ENCODE measurements at places on chromosomes 11 and 22. TPM values are rescaled to one million over a fixed set of nuclear protein-coding genes. Genes with fewer than 3 reads are reported as not detected.
A peak's percentile ranks its signal among the peaks of the same experiment; 100 is the strongest.

The NTM gene
- 0.21 TPM for total RNA-seq

- no peaks in the 10 kb centered on the region for H3K36me3 ChIP-seq
- no peak for DNase-seq
- no peak overlapping the region for H3K4me3 ChIP-seq
- no peaks in the 10 kb centered on the region for H3K27me3 ChIP-seq
- no peaks in the 10 kb centered on the region for H3K4me1 ChIP-seq
These were observed 150.2 kb downstream of the TYR start for GRCh38 chr11:89327885-89328284.

GRCh38 chr22:39932918-39933649 is 27.1 kb upstream of the TMA7B start:
- no peak overlapping the region for H3K4me3 ChIP-seq
- DNase-seq: no peak
- no peaks in the 10 kb centered on the region for H3K27me3 ChIP-seq
- no peak overlapping the region for H3K27ac ChIP-seq

GRCh38 chr11:76049511-76049910 is 156.8 kb downstream of the WNT11 start:
- no peak for DNase-seq
- H3K4me1 ChIP-seq: no peaks in the 10 kb centered on the region
- H3K36me3 ChIP-seq: no peaks in the 10 kb centered on the region
- no peaks in the 10 kb centered on the region for H3K27me3 ChIP-seq
- H3K4me3 ChIP-seq: no peak overlapping the region
- no peak overlapping the region for H3K27ac ChIP-seq

The KDM4E gene
- not detected for total RNA-seq

GRCh38 chr22:36383110-36383581 is 4.6 kb downstream of the MYH9 start:
- H3K4me1 ChIP-seq: peaks cover 62% of the 10 kb centered on the region
- H3K4me3 ChIP-seq: no peak overlapping the region
- H3K36me3 ChIP-seq: no peaks in the 10 kb centered on the region
- peak overlapping the region; percentile 40 for H3K27ac ChIP-seq
- H3K27me3 ChIP-seq: no peaks in the 10 kb centered on the region

GRCh38 chr11:63847363-63847762 is 8.5 kb downstream of the MARK2 start:
- no peaks in the 10 kb centered on the region for H3K27me3 ChIP-seq
- peak overlapping the region; percentile 66 for H3K27ac ChIP-seq
- H3K36me3 ChIP-seq: no peaks in the 10 kb centered on the region
- H3K4me1 ChIP-seq: peaks cover 59% of the 10 kb centered on the region

DNA sequence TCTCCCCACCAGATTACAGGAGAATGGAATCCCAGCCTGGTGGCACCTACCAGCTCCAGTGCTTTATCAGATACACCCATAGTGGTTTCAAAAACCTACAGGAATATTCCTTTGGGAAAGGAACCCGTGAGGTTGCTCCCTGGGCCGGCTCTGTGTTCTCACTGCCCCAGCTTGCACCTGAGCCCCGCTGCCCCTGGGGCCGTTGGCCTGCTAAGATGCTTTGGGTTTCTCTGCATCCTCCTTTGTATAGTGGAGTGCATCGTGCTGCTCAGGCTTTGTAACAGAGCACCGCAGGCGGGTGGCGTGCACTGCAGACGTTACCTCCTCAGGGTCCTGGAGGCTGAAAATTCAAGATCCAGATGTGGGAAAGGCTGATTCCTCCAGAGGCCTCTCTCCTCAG is 414.1 kb downstream of the BRD1 start:
- no peaks in the 10 kb centered on the region for H3K4me1 ChIP-seq
- H3K36me3 ChIP-seq: no peaks in the 10 kb centered on the region
- H3K27me3 ChIP-seq: no peaks in the 10 kb centered on the region
- no peak overlapping the region for H3K27ac ChIP-seq
